ENCODE measurements at places on chromosomes 2 and 18. TPM values are rescaled to one million over a fixed set of nuclear protein-coding genes. Genes with fewer than 3 reads are reported as not detected.

DNA sequence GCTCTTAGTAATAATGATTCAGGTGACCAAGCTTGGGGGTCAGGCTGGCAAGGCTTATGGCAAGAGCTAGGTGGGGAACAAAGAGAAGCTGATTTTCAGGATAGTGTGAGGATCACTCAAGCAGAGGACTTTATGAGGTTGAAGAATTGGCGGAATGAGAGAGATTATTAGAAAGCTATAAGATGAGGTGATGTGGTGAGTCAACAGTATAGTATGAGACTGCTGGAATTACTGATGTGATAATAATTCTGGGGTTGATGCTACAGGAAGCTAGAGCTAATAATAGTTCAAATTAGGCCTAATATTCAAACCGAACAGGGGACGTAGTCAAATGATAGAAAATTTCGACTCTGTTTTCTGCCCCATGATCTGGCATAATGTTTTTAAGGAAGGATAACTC is 2115.3 kb upstream of the PIK3C3 start:
- no peak overlapping the region for H3K27ac ChIP-seq
- no peaks in the 10 kb centered on the region for H3K36me3 ChIP-seq
- no peak for DNase-seq
- H3K27me3 ChIP-seq: no peaks in the 10 kb centered on the region
- peaks cover 10% of the 10 kb centered on the region for H3K4me1 ChIP-seq

- no peak for DNase-seq
- H3K4me1 ChIP-seq: no peaks in the 10 kb centered on the region
- H3K27ac ChIP-seq: no peak overlapping the region
- no peaks in the 10 kb centered on the region for H3K36me3 ChIP-seq
- no peaks in the 10 kb centered on the region for H3K27me3 ChIP-seq
- H3K4me3 ChIP-seq: no peak overlapping the region
Observed at GRCh38 chr18:40380686-40381439, 1574.2 kb upstream of the PIK3C3 start.

GRCh38 chr2:120341977-120342376 is 4.0 kb upstream of the INHBB start:
- H3K4me3 ChIP-seq: no peak overlapping the region
- H3K27ac ChIP-seq: no peak overlapping the region
- H3K4me1 ChIP-seq: peaks cover 15% of the 10 kb centered on the region
- peaks cover 7% of the 10 kb centered on the region for H3K27me3 ChIP-seq
- DNase-seq: no peak

GRCh38 chr18:732371-732770 is 19.9 kb upstream of the ENOSF1 start:
- H3K4me1 ChIP-seq: peaks cover 8% of the 10 kb centered on the region
- no peaks in the 10 kb centered on the region for H3K27me3 ChIP-seq
- no peak overlapping the region for H3K4me3 ChIP-seq

- no peak overlapping the region for H3K4me3 ChIP-seq
- H3K36me3 ChIP-seq: no peaks in the 10 kb centered on the region
- no peaks in the 10 kb centered on the region for H3K27me3 ChIP-seq
- H3K27ac ChIP-seq: no peak overlapping the region
- no peak for DNase-seq
Observed at GRCh38 chr2:51859260-51859659, 827.3 kb upstream of the NRXN1 start.

- no peaks in the 10 kb centered on the region for H3K27me3 ChIP-seq
- no peak overlapping the region for H3K27ac ChIP-seq
- no peaks in the 10 kb centered on the region for H3K4me1 ChIP-seq
- H3K4me3 ChIP-seq: no peak overlapping the region
- H3K36me3 ChIP-seq: no peaks in the 10 kb centered on the region
- DNase-seq: no peak
Observed at GRCh38 chr2:8073916-8074315, 607.9 kb upstream of the ID2 start.

DNA sequence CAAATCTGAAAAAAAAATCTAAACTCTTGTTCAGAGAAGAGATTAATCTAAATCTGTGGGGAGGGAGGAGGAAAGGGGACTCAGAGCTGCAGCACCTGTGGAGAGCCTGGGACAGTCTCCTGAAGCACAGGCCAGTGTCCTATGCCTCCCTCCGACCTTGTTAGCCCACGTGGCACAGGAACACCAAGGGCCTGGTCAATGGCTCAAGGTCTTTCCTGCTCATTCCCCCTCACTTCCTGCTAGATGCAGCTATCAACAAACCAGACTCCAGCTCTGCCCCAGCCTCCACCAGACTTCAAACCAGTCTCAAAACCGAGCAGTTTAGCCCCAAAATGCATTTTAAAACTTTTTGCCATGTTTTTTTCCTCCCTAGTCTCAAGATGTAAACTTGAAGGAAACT is 20.1 kb upstream of the SULT1C3 start:
- DNase-seq: no peak
- H3K27me3 ChIP-seq: no peaks in the 10 kb centered on the region
- no peak overlapping the region for H3K4me3 ChIP-seq
- no peaks in the 10 kb centered on the region for H3K36me3 ChIP-seq
- no peaks in the 10 kb centered on the region for H3K4me1 ChIP-seq

LCT gene
- total RNA-seq: not detected

GALNT5 gene
- not detected for total RNA-seq

LHCGR gene
- not detected for total RNA-seq

Data from MCF 10A (cell line).